G401 (cell line): ENCODE measurements at places on chromosomes 16 and 17. TPM values are rescaled to one million over a fixed set of nuclear protein-coding genes. Genes with fewer than 3 reads are reported as not detected.

DNA sequence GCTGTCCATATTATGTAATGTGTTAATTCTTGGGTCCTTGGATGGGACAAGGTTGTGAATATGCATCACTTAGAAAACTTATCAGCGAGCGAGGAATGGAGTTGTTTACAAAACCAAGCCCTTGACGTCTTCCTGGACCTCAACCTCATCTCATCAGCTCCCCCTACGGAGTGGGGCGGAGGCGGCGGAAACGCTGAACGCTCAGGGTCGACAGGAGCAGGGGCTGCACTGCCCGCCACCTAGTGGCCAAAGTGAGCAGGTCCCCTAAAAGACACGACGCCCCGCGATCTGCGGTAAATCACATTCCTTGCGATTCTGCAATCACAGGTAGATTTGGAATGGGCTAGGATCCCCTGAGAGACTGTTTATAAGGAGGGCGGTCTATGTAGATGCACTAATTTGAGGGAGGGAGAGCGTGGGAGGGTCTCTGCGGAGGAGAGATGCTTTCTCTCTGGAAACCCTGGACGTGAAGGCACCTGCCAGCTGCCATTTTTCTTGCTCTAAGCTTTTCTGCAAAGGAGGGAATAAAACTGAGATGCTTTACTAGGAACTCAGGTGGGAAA lies 5.4 kb upstream of the ICAM2 start:
- DNase-seq: peak; percentile 50

GRCh38 chr17:48213797-48214196 lies 106.2 kb downstream of the SNX11 start:
- DNase-seq: no peak

GRCh38 chr17:17414341-17414805 lies 62.4 kb upstream of the MED9 start:
- DNase-seq: peak; percentile 52

DNA sequence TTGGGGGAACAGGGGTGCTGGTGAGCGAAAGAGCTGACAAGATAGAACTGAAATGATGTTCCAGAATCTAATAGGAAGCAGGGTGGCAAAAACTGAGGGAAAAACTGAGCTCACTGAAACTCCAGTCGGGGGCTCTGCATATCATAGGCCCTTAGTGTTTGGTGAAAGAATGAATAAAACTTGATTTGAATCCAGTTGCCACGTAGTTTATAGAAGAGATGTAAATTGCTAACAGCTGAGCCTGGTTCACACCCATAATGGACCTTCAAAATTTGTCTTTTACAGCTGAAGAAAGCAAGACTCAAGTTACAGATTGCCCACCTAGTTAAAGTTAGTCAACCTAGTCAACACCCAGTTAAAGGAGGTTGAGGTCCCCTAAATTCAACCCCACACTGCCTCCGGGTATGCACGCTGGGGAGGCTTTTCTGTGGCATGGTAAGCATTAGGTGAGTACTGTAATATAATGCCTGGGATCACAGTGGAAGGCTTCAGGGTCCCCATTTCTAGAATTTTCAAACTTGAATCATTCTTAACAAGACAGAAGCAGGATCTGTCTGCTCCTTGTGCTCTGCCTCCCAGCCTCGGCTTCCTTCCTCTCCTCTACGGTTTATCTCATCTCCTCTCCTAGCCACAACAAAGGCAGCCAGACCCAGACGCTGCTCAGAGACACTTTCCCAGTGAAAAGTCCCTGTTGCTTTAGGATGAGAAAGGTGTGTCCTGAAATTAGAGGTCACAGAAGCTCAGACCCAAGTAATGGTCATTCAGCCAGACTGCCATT lies 26.9 kb upstream of the SUPT4H1 start:
- no peak for DNase-seq

DNA sequence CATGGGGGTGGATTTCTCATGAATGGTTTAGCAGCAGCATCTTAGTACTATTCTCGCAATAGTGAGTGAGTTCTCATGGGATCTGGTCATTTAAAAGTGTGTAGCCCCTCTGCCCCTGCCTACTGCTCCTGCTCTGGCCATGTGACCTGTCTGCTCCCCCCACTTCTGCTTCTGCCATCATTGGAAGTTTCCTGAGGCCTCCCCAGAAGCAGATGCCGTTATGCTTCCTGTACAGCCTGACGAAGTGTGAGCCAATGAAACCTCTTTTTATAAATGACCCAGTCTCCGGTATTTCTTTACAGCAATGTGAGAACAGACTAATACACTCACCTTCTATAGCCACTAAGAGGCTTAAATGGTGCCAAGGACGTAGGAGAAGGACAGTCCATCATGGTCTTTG lies 51.5 kb downstream of the NOL11 start:
- DNase-seq: no peak

- DNase-seq: no peak
Observed at GRCh38 chr17:40958086-40958953, 8.4 kb downstream of the KRT39 start.

GRCh38 chr16:76207270-76207669 lies 69.9 kb upstream of the CNTNAP4 start:
- no peak for DNase-seq

The SULT1A2 gene
- 0.98 TPM in 1 of 2 replicates, not detected in the other for total RNA-seq

The TBC1D3C gene
- total RNA-seq: 0.98 and 1.7 TPM in 2 replicates

The FOXC2 gene
- total RNA-seq: 7.0 and 7.6 TPM in 2 replicates

The C17orf100 gene
- 2.5 and 2.8 TPM in 2 replicates for total RNA-seq

The ADAD2 gene
- total RNA-seq: not detected in 2 replicates
